ENCODE measurements at places on chromosomes 6 and 20.

GRCh38 chr6:156971153-156971885, 194.1 kb downstream of the ARID1B start:
- DNase-seq, result no peak

DNA sequence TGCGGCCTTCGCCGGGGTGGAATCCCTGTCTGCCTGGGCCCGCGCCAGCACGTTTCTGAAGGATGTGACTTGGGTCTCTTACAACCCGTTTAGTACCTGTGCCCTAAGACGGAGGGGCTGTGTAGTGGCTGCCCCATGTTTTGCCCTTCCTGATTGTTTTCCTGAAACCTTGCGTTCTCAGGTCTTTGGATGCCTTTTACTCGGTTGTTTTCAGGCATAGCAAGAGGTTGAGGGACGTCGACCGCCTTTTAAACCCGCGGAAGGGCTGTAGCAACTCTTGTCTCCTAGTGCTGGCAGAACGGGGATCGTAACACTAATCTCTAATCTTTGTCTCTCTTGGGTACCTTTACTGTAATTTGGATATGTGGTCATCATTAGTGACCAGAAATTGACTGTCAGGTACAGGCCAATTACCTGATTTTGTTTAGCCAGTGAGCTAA, 706 bp upstream of the NANP start:
- DNase-seq, result no peak

DNA sequence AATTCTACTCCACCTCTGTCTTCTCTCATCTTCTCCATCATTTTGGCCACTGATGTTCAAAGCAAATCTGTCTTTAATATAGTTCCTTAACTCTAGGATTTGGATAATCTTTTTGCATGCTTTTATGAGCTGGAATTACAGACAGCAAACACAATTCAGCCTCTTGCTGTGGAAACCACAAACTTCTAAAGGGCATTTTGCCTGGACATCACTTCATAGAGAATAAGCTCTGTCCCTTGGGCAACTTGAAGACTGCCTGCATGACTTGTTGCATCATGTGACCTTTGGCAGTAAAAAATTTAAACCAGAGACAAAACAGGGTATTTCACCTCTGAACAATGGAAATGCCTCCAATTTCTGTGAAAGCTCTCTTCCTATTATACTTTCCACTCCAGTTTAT, 74.1 kb upstream of the HDDC2 start:
- DNase-seq, result no peak

DNA sequence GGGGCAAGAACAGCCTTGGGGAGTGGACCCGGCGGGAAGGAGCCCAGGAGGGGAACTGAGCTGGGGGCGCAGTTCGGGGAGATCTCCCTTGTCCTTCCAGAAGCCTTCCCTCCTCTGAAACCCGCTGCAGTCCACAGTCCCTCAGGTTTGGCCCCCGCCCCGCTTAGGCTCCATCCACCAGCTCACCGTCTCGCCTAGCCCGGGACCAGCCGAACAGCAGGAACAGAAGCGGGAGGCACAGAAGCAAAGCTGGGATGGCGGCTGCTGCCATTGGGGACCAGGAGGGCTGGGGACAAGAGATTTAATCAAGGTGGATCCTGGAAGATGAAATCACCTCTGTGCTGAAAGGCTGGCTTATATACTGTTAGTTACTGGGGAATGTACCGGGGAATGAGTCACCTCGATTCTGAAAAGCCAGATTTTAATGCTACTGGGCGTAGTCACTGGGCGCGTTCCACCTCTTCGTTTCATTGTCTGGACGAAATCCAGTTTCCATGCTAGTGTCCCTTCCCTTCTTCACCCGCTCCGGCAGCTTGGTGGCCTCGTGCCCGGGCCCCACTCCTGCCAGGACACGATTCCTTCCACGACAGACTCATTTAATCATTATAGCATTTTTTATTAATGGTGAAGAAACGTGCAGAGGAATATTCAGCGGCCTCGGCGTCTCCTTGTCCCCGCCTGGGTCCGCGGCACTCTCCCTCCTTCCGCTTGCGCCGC, at the start of gene RAET1L:
Gene RAET1L (minus strand): TSS at position 332 of the 717 bp plus-strand sequence. CDS start 61 bp downstream, at position 271.
- no peak for DNase-seq

DNA sequence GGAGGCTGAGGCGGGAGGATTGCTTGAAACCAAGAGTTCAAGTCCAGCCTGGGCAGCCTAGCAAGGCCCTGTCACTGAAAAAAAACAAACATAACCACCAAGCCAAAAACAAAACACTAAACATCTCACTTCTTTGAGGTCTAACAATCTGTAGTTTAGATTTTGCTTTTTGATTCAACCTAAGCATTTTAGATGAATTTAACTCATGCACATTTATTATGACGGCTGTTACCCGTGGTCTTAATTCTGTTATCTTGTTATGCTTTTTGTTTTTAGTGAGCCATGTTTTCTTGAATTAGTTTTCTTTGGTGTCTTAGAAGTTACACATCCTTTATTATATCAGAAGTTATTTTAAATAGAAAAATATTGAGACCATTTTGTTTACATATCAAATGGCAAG, 13.8 kb upstream of the GTSF1L start:
- no peak for DNase-seq

DNA sequence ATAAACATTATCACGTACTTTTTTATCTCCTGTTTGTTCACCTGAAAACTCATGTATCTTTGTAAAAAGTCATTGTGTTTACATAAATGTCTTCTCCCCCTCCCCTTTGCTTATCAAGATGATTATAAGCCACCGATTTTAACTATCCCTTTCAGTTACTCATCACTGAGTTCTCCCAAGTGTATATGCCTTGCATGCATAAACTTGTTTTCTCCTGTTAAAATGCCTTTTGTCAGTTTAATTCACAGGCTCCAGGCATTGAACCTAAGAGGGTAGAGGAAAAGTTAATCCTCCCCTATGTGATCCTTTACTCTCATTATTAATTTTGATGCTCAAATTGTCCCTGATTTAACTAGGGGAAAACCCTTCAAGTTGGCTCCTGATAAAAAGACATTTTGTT, 24.2 kb downstream of the ANKEF1 start:
- DNase-seq, result no peak

GRCh38 chr6:83589076-83589475, 76.7 kb downstream of the PRSS35 start:
- no peak for DNase-seq

DNA sequence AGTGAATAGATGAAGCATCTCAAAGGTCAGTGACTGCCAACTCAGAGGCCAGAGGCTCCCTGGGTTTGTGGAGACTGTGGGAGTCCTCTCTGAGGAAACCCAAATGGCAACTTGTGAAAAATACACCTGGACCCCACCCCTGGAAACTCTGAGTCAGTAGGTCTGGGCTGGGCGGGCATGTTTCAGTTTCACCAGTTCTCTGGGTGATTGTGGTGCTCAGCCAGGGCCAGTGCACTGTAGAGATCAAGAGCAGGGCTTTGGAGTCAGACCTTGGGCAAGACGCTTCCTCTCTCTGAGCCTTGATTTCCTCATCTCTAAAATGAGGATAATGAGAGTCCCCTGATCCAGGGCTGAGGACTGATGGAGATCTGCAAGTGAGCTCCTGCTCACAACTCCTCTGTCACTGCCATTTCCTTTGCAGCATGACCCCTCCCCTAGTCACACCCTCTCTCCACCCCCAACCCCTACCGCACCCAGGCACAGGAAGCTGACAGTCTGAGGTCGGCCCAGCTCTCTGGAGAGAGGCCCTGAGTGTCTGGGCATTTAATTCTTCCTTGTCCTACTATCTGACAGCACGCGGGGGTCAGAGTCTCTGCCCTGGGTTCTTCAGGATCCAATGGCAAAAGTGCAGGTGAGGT, 5.1 kb downstream of the DEF6 start:
- DNase-seq, result peak; percentile 71

DNA sequence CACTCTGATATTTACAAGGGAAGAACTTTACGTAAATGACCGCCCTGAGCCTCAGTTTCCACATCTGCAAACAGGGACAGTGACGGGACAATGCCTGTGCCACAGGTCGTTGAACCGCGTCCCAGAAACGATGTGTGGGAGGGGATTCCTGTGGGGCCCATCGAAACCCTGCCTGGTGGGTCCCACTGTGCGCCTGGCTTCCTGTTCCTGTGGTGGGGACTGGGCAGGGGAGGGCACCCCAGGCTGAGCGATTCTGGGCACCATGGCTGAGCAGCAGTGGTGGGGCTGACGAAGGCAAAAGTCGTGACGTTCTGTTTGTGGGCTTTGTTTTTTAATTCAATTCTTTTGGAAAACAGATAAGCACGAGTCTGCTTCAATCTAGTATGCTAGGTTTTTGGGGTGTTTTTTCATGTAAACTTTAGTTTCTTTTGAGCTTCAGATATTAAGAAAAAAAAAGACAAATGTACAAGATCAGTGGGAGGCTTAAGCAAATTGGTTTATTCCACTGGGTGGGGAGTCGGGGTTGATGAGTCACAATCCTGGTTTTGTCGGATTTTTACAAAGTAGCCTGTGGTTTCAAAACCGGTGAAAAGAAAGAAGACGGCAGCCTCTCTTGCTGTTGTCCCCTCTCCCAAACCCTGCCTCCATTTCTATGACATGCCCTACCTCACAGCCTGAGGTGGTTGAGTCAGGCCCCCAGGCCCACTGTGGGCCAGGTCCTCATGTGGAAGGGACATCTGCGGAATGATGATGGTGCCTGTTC, 40.4 kb downstream of the GNAS-AS1 start:
- DNase-seq, result no peak

GRCh38 chr6:111534231-111534751, 51.3 kb upstream of the REV3L start:
- no peak for DNase-seq

All from activated CD8-positive, alpha-beta memory T cell treated with anti-CD3 and anti-CD28 coated beads for 1 hour (primary cell).